ENCODE measurements at places on chromosomes 5 and 9. TPM values are rescaled to one million over a fixed set of nuclear protein-coding genes. Genes with fewer than 3 reads are reported as not detected.

ADAMTS19 gene
- 30.5 TPM for total RNA-seq

DNA sequence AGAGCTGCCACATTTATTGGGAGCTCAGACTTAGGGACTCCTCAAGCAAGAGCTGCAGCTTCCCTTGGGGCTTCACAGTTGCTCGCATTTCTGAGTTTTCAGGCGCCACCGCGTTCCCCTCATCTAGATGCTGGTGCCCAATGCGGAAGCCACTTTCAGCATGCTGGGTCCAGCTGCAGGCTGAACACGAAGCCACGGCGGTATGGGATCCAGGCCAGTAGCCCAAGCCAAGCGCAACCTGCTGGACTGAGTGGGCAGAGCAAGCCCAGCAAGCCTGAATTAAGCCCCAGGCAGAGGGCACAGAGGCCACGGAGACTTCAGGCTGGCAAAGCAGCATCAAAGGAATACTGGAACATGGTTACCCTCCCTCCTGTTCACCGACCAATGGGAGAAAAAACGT, 391.5 kb downstream of the HTR1A start:
- H3K36me3 ChIP-seq, result no peaks in the 10 kb centered on the region
- H3K4me3 ChIP-seq, result no peak overlapping the region
- peak; percentile 30 for DNase-seq
- H3K4me1 ChIP-seq, result peaks cover 3% of the 10 kb centered on the region
- H3K27me3 ChIP-seq, result no peaks in the 10 kb centered on the region

DNA sequence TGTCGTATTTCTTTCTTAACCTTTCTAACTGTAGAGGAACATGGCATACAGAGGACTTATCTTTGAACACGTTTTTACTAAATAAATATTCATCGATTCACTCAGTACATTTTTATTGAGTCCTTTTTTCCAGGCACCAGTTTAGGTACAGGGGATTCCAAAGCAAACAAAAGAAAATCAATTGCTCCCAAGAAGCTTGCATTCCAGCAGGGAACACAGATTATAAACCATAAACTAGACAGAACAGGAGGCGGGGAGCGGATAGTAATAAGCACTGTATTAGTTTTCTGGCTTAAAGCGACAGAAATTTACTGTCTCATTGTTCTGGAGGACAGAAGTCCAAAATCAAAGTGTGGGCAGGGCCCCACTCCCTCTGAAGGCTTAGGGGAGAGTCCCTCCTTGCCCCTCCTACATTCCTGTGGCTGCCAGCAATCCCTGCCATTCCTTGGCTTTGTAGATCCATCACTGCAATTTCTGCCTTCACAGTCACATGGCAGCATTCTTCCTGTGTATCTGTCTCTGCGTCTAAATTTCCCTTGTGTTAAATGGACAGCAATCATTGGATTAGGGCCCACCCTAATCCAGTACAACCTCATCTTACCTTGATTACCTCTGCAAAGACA, 115.5 kb downstream of the COL23A1 start:
- H3K27me3 ChIP-seq, result no peaks in the 10 kb centered on the region
- DNase-seq, result no peak
- H3K4me1 ChIP-seq, result peaks cover 13% of the 10 kb centered on the region
- no peak overlapping the region for H3K4me3 ChIP-seq
- no peaks in the 10 kb centered on the region for H3K36me3 ChIP-seq

DNA sequence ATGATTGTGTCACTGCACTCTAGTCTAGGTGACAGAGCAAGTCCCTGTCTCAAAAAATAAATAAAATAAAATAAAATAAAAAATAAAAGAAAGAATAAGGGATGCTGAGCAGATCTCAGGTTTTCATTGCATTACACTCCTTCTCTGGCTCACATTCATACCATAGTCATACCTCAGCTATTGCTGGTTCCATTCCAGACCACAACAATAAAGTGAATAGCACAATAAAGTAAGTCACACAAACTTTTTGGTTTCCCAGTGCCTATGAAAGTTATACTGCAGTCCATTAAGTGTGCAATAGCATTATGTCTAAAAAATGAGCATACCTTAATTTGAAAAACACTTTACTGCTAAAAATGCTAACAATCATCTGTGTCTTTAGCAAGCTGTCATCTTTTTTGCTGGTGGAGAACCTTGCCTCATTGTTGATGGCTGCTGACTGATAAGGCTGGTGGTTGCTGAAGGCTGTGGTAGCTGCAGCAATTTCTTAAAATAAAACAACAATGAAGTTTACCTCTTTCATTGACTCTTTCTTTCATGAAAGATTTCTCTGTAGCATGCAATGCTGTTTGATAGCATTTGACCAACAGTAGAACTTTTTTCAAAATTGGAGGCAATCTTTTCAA, 415.7 kb downstream of the ZNF608 start:
- no peak for DNase-seq
- no peak overlapping the region for H3K27ac ChIP-seq
- H3K36me3 ChIP-seq, result peaks cover 19% of the 10 kb centered on the region

DNA sequence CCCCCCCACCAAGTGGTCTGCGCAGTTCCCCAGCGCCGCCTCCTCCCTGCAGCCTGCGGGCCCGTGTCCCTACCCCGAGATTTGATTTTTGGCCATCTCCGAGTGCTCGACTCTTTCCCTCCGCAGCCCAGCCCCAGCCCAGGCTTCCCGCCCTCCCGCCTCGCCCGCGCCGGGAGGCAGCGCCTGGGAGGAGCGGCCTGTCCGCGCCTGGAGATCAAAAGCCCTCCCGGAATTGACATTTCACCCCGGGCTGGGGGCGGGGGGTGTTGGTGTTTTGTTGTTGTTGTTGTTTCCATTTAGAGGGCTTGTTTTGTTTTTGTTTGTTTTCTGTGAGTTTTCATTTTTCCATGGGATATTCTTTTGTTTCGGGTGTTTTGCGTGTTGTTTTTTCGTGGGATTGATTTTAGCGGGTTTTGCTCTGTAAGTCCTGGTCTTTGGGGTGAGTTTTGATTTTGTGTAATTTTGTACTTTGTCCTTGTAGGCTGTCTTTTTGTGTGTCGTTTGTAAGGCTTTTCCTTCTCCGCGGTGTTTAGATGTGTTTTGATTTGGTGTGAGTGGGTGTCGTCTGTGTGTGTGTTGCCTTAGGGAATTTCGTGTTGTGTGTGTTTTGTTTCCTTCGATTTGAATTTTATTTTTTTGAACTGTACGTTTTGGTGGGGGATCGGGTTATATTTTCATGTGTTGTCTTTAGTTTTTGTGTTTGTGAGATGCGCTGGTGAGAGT, 1.7 kb upstream of the PAX5 start:
- H3K27ac ChIP-seq, result no peak overlapping the region
- H3K27me3 ChIP-seq, result peaks cover 98% of the 10 kb centered on the region
- H3K36me3 ChIP-seq, result no peaks in the 10 kb centered on the region
- H3K4me1 ChIP-seq, result peaks cover 51% of the 10 kb centered on the region

GRCh38 chr5:64147379-64147778, 18.3 kb upstream of the RNF180 start:
- no peaks in the 10 kb centered on the region for H3K36me3 ChIP-seq
- no peak overlapping the region for H3K4me3 ChIP-seq
- no peaks in the 10 kb centered on the region for H3K4me1 ChIP-seq
- no peak for DNase-seq
- H3K27me3 ChIP-seq, result no peaks in the 10 kb centered on the region

DNA sequence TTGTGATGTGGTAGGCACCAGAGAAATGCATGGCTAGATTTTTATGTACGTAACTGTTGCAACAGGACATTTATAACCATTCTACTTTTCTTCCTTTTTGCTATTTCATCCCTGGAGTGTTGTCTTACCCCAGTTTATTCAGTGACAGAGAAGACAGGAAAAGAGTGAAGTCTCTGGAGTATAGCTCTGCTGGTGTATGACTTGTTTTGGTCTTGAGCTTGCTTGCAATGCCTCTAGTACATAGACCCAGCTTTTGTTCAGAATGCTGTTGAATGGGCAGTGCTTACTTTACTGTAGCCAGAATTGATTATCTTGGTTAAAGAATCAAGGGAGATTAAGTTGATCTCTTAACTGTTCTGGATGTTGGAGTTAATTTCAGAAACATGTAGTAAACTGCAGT, 94.3 kb downstream of the PBX3 start:
- no peak for DNase-seq
- no peaks in the 10 kb centered on the region for H3K27me3 ChIP-seq
- peaks cover 1% of the 10 kb centered on the region for H3K36me3 ChIP-seq
- peak overlapping the region; percentile 3 for H3K27ac ChIP-seq
- peaks cover 46% of the 10 kb centered on the region for H3K4me1 ChIP-seq

All from WTC11 (cell line).